HCT116 (cell line): ENCODE measurements at places on chromosomes 12 and 14.

DNA sequence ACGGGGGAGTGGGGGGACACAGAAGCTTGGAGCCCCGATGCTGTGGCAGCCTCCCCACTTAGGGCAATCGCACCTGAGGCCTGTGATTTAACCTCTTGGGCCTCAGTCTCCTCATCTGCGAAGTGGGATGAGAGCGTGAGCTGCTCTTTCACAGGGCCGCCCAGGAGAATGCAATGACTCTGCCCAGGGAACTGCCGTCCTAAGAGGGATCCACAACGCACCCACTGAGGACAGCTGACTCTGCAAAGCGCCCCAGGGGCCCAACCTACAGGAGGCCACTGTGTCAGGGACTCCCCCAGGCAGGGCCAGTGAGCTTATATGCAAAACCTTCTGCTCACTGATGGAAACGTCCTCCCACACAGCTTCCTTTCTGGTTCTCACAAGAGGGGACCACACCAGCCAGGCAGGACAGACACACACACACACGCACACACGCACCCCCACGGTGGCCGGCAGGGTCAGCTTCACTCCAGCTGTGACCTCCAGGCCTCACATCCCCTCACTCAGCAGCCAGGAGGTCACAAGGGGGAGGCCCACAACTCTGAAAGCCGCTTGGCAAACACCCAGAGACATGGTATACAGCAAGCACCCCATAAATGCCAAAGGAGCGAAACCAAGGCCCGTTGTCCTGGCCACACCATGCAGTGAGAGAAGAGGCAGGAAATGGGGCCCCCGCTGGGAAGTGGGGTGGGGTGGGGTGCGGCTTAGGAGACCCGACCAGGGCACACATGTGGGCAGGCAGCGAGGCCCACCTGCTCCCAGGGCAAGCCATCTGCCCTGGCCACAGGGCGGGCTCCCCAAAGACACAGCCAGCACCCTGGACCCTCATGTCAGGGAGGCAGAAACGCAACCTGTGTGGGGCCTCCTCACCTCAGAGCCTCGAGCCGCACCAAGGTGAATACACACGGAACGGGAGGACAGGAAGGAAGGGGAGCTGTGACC, 73.3 kb downstream of the NCOR2 start:
- no peak for DNase-seq

GRCh38 chr12:43306066-43306465, 245.9 kb downstream of the ADAMTS20 start:
- no peak for DNase-seq

GRCh38 chr12:123715195-123715594, 3.0 kb downstream of the ATP6V0A2 start:
- DNase-seq, result no peak

DNA sequence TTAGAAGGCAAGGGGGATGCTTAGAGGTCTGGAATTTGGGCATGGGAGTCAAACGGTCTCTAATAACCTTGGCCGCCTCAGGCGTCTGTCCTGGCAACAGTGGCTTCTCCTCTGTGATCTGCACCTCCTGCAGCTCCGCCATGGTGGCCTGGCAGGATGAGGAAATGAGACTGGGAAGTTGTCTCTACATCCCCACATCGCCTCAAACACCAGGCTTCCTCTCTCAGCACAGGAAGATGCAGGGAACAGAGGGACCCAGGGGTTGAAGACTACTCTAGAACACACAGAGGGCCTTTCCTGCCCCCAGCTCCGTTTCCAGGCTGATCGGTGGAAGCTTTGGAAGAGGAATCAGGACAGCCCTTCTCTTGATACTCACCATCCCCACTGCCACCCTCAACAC, 1.7 kb downstream of the NDRG2 start:
- DNase-seq, result no peak

DNA sequence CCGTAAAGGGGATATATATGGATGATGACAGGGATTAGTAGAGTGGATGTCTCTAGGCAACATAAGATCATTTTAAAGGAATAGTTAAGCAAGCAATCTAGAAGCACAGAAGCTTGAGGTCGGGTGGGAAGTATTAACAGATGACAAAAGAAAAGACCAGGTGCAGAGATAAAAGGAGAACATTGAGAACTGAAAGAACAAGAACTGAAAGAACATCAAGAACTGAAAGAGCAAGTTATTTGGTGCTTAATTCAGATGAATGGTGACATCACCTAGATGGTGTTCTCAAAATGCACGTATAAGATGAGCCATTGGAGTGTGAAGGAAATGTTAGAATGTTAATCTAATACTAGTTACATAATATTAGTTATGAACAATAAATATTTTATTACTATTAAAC, 224.0 kb upstream of the PDE3A start:
- no peak for DNase-seq

DNA sequence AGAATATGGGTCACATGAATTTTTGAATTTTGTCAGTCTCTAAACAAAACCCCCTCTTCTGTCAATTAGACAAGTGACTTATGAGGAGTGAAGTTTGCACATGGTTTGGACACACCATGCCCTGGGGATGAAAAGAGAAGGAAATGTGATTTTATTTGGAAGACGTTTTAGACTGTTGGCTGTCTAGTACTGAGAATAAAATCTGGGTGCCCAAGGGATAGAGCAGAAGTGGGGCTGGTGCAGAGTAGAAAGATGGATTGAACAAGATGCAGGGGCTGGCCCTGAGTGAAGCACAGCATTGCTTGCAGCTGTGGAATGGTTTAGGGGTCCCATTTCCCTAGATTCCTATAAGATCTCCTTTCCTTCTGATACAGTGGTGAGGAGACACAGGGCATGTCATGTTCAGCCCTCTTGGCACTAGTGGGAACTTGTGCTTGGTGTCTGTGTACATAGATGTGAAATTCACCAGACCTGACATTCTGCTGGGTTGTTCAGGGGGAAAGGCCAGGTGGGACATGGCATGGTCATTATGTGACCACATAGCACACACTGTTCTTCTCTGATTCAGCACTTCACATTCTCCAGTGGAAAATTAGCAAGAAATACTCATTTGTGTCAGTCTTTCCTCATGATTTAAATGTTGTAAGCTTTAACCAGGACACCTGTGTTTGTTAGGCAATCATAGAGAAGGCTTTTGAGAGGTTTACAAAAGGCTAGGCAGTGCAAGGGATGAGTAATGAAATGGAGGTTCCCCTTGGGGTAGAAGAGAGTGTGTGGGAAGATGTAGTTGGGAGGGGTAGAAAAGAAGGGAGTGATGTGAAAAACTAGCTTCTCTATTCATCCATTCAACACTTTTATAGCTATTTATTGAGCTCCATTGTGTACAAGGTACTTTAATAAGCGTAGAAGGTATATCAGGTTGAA, 202.3 kb upstream of the IGF1 start:
- DNase-seq, result no peak

DNA sequence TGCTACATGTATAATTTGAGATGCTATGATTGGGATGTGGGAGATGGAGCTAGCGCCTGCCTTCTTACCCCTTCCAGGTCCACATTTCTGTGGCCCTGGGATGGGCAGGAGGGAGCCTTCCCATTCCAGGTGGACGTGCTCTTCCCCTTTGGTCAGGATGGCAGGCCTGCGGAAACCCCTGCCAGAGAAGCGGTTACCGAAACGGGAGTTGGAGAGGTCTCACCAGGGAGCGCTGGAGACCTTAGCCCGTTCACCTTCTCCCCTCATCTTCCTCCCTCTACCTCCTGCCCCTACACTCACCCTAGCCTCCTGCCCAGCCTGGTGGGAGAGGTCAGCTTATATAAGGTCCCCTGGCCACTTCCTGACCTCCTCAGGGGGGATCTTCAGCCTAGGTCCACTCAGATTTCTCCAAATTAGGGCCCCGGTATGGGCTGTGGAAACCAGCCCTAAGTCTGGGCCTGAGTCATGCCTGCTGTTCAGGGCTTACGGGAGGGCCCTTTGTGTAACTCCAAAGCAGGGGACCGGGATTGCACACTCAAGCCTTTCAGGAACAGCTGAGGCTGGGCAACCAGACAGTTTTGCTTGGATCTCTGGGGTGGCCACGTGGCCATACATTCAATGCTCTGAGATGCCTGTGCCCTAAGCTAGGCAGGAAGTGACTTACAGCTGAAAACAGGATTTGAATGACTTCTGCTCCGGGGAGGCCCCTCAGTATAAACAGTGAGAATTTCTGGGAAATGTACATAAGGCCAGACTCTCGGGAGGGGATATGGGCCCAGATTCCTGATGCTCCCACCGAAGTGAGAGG, 10.2 kb upstream of the MEG3 start:
- no peak for DNase-seq

DNA sequence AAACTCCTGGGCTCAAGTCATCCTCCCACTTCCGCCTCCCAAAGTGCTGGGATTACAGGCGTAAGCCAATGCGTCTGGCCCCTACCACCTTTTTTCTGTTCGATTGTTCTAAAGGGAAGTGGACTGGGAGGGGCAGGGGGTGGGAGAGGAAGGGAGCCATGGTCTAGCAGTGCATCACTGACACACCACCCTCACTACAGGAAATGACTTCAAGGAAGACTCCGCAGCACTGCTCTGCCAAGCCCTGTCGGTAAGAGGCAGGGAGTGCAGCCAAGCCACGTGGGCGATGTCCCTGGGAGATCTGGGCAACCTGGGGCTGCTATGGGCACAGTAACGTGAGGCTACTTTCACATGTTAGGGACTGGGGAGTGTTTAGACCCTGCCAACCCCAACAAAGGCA, 18.0 kb downstream of the LRRC74A start:
- peak; percentile 47 for DNase-seq

DNA sequence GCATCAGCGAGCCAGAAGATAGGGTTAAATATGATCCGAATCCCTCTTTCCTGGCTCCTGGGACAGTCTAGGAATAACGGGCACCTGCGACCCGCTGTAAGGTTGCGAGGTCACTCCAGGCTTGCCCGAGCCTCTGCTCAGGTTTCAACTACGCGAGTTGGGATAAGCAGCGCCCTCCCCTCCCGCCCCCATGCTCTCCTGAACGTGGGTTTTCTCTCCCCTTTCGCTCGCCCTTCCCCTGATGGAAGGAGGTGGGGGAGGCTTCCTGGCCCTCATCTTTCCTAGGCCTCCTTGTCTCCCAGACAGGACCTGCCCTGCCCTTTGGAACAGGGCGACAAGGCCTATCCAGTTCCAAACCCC, 753 bp upstream of the ATP5MC2 start:
- DNase-seq, result no peak

DNA sequence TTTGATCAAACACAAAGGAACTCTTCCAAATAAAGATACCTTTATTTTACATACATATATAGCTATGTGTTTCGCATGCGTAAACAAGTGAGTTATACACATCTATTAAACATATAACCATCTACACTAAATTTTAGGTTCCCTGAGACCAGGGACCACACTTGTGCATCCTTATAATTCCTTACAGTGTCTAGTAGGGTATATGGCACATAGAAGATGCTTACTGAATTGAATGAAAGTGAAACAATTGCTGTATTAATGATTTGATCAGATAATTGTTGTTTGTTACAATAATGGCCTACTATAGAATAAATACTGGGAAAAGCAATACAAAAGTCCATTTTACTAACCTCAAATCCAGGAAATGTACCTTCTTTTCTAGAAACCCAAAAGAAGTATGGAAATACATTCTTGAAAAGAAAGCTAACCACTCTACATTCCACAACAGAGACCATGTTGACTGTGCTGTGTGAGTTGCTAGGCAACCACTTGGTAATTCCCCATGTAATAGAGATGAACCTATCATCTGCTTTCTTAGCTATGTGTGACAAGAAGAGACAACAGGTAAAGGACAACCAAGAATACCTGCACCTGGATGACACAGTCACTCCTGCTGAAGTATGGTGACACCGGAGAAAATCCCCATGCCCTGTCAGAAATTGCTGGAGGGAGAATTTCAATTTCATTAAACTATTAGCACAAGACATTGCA, 11.9 kb upstream of the CIPC start:
- DNase-seq, result no peak

GRCh38 chr14:51070726-51071125, 24.2 kb downstream of the TRIM9 start:
- DNase-seq, result no peak

- DNase-seq, result no peak
Observed at GRCh38 chr12:75721796-75722195, 210.4 kb upstream of the KRR1 start.

GRCh38 chr12:109738209-109738608, 24.6 kb downstream of the FAM222A start:
- no peak for DNase-seq

GRCh38 chr12:122980183-122981035, at the start of gene ARL6IP4:
ARL6IP4 (plus strand) TSS chr12:122980681; CDS start chr12:122981140, 459 bp downstream.
- DNase-seq, result no peak

- peak; percentile 48 for DNase-seq
Observed at GRCh38 chr12:54725233-54725843, 77.2 kb upstream of the DCD start.

DNA sequence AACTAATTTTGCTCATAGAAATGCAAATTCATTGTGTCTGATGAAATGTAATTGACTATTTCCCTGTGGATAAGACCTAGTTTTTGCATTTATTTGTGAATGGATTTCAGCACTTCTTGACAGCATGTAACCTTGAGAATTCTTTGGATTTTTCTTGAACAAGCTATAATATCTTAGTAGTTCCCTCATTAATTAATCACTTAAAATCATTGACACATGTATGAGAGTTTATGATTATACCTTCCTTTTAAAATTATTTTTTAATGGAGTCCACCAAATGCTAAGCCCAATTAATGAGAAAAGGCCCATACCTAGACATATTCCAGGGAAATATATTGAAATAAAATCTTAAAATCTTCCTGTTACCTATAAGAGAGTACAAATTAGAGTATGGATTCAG, 16.8 kb downstream of the GLIPR1L2 start:
- no peak for DNase-seq

DNA sequence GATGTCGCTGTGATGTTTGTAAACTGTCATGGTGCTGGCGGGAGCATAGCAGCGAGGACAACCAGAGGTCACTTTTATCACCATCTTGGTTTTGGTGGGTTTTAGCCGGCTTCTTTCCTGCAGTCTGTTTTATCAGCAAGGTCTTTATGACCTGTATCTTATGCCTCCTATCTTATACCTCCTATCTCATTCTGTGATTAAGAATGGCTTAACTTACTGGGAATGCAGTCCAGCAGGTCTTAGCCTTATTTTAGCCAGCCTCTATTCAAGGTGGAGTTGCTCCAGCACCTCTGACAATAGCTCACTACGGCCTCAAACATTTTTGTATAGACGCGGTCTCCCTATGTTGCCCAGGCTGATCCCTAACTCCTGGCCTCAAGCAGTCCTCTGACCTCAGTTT, 53.7 kb downstream of the B4GALNT3 start:
- DNase-seq, result no peak

GRCh38 chr14:90726656-90727055, 89.6 kb downstream of the TTC7B start:
- peak; percentile 4 for DNase-seq

DNA sequence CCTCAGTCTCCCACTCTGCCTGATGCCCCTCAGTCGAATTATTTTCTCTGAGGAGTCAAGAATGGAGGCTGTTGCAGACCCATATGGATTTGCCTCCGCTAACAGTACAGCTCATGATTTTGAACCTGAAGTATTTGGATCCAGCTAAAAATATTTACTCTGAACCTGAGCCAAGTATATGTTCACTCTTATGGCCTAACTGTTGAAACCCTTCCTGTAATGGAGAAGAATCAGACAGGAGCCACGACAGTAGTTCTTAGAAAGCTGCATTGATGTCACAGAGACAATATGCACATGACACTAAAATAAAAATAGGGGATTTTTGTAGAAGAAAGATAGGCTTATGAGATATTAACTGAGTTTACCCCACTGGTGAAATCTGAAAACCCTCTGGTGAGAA, 1128.3 kb upstream of the FLRT2 start:
- no peak for DNase-seq
